ENCODE measurements at places on chromosomes 5 and 9.
A peak's percentile ranks its signal among the peaks of the same experiment; 100 is the strongest.

- DNase-seq = no peak
These were observed 25.6 kb downstream of the RRAGA start for GRCh38 chr9:19074836-19075235.

- no peak for DNase-seq
These were observed 13.9 kb downstream of the C9orf50 start for GRCh38 chr9:129607027-129607387.

GRCh38 chr5:77842243-77842642 is 66.1 kb upstream of the TBCA start:
- DNase-seq = no peak

DNA sequence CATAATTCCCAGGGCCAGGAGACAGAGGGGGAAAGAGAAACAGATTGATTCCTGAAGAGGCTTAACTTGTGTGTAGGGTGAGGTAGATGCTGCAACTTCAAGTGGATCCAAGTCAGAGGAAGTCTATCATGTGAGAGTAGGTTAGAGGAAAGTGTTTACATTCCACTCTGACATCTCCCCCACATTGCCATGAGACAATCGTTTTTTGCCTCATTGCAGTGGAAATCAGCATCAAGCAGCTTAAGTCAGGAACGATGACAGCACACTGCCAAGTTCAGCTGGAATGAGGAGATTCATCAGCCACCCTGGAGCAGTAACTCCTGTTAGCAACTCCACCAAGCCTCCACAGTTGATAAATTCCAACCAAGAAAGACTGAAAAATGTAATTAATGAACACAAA is 689.7 kb upstream of the MEF2C start:
- DNase-seq = no peak

- no peak for DNase-seq
These were observed 64.7 kb downstream of the MRPL36 start for GRCh38 chr5:1734908-1735289.

GRCh38 chr5:86374611-86375010 is 243.1 kb upstream of the COX7C start:
- DNase-seq = no peak

DNA sequence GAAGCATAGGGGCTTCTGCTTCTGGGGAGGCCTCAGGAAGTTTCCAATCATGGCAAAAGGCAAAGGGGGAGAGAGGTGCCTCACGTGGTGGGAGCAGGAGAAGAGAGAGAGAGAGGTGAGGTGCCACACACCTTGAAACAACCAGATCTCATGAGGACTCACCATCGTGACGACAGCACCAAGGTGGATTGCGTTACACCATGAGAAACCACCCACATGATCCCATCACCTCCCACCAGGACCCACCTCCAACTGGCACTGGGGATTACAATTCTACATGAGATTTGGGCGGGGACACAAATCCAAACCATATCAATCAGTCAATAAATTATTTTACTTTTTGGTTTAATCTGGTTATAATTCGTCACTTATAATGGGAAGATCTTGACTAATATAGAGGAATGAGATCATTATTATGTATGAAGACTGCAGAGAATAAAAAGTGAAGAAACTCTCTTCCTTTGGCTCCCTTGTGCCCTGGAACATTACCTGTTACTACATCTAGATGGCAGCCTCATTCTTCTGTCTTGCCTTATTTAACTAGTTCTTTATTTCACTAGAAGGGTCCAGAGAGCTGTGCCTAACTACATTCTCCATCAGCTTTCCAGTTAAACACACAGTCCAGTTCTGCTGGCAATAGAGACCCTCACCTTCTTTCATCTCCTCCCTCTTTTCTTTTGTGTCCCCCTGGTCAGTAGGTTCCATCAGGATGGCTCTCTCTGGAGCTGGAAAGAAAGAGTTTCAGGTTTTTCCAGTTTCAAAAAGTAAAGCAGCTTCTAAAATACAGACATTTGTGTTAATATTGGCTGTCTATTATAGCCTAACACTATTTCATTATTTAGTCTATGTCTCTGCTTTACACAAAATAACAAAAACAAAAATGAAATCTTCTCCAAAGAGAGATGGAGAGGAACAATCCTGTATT is 21.7 kb upstream of the SPINK7 start:
- DNase-seq = no peak

DNA sequence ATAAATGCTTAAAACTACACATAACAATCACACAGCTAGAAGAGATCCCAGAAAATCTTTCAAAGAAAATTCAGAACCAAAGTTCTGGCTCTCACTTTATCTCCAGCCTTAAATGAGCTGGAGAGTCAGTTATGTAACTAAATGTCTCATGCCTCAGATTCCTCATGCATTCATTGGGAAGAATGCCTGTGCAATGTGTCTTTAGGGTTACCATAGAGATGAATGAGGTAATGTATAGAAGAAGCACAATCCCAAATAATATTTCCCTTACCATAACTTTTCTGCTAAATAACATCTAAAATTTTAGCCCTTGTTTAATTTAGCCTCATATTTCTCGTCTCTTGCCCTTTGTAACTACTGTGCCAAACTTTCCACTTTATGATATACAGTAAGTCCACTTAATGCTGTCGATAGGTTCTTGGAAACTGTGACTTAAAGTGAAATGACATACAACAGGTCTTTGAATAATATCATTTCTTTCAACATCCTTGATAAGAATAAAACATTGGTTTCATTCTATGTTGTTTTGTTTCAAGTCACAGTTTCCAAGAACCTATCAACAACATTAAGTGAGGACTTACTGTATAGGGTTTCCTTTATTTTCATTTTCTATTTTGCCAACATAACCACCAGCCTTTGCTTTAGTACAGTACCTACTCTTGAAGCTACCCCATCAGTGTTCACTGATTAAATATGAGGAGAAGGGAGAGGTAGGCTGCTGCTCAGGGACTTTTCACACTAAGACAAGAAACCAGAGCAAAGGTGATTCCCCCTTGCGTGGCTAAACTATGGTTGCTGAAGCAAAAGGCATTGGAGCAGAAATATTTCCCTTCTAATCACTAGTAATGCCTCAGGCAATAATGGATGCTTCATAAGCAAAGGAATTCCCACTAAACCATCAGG is 295.7 kb upstream of the PTGER4 start:
- DNase-seq = no peak

DNA sequence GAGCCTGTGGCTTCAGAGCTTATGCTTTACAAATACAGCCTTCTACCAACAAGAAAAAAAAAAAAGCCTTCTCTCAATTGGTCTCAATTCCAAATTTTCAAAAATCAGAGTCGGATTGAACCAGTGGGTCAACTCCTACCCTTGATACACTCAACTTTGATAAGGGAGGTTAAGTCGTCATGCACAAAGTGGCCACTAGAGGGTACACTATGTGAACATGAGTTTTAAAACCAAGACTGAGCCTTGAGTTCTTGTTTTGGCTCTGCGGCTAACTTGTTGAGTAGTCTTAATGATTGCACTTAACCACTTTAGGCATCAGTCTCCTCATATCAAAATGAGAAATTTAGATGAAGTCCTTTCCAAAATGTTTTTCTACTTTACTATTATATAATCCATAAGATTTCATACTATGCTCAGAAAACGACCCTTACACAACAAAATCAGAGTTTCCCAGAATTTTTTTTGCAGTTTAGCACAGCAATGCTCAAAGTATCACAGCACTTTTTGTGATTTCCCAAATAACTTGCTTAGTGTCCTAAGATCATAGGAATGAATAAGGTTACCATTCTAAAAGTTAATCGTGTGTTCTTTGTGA is 92.9 kb upstream of the MTAP start:
- DNase-seq = peak; percentile 56

DNA sequence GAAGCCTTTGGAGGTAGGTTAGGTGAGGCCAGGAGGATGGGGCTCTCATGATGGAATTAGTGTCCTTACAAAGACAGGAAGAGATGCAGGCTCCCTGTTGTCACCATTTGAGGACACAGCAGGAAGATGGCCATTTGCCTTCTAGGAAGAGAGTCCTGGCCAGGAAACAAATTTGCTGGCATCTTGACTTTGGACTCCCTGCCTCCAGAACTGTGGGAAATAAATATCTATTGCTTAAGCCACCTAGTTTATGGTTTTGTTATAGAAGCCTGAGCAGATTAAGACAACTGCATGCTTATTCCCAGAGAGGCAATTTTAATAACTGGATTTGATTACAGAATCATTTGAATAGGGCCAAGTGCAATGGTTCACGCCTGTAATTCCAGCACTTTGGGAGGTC is 50.5 kb upstream of the EPB41L4B start:
- no peak for DNase-seq

DNA sequence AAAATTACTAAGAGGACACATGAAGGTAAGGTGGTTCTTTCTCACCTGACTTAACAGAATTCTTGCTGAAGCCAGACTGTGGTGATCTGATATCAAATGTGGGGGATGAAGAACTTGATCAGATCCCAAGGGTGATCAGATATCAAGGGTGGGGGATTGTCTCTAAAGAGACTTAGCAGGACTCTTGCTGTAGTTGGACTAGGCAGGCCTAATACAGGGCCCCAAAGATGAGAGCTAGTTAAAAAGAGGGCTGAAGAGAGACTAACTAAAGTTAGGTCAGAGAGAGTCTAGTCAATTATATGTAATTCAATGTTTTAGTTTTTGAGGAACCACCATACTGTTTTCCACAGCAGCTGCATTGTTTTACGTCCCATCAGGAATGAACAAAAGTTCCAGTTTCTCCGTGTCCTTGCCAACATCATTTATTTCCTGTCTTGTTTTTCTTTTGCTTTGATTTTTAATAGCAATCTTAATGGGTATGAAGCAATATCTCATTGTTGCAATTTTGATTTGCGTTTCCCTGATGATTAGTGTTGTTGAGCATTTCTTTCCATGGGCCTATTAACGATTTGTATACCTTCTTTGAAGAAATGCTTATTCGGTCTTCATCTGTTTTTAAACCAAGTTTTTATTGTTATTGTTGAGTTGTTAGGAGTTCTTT is 77.6 kb upstream of the ALDH1A1 start:
- DNase-seq = no peak

GRCh38 chr9:131006601-131007000 is 2.4 kb upstream of the LAMC3 start:
- no peak for DNase-seq

DNA sequence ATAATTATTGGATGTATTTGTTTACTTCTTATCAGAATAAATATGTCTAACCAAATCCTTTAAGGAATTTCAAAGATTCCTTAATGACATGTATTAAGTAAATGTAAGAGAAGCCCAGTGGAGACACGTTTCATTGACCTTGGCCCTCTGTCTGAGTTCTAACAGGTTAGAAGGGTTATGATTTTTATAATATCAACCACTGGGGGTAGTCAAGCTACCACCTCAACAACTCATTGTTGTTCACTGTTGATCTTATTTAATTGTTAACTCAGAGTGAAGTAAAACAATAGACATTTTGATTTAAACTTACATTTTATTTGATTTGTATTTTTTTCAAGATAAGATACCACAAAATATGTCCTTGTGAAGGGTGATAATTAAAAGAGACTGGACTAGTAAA is 499.2 kb upstream of the COX7C start:
- DNase-seq = no peak
